ENCODE measurements at places on chromosomes 6 and 20.

DNA sequence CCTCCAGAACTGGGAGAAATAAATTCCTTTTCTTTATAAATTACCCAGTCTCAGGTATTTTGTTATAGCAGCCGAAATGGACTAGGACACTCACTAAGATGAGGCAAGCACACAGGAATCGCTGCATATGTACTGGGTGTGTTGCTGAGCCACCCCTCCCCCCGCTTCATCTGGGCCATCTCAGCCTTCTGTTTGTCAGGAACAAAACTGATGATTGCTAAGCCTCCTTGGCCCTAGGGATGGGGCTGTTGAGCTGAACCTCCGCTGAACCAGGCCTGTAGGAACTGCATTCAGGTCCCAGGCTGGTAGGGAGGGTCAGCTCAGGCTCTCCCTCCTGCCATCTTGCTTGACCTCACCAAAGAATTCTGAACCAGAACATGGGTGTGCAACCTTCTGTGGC is 108.6 kb downstream of the MAP3K7 start:
- peak; percentile 65 for DNase-seq

GRCh38 chr20:33852626-33853506 is 41.7 kb downstream of the CHMP4B start:
- DNase-seq: no peak

DNA sequence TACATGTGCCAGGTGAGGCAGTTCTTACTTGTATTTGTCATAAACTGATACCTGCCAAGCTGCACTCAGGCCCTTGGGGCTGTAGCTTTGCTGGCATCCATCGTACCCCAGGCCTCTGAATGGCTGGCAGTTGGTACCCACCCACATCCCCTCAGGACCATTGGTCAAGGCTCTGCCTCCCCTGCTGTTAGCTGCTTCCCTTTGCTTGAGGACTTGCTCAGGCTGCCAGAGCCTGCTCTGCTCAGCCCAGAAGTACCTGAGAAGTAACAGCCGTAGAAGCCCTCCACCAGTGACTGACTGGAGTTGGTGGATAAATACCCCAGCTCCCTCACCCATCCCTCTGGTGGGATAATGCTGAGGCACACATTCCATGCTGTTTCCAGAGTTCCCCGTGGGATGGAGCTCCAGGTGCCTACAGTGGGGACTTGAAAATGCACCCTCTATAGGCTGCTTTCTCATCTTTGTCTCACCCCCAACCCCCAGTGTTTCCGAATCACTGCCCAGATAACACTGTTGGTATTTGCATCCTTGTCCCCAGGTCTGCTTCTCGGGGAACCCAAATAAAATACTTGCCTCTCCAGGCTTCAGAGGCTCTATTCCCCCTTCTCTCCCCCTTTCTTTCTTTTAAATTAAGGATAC is 7.3 kb downstream of the EBF4 start:
- DNase-seq: no peak

DNA sequence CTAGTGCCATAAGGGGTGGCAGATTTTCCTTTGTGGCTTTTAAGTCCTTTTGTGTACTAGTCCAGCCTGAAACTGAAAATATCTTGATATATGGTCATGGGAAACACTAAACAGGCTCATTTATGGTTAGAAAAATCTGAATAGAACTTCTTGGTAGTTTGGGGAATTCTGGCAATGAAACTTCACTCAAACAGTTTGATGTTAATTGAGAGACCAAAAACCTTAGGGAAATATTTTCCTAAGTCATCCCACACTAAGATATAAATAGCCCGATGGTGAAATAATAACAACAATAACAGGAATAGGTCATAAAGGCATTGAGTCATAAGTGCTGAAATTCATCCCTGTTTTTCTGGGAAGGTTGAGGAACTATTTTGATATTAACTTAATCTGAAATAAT is 146.2 kb upstream of the SMLR1 start:
- DNase-seq: no peak

GRCh38 chr6:29142309-29142708 is 28.4 kb upstream of the OR2J2 start:
- DNase-seq: no peak

GRCh38 chr6:47446669-47447330 is 30.8 kb upstream of the CD2AP start:
- no peak for DNase-seq

DNA sequence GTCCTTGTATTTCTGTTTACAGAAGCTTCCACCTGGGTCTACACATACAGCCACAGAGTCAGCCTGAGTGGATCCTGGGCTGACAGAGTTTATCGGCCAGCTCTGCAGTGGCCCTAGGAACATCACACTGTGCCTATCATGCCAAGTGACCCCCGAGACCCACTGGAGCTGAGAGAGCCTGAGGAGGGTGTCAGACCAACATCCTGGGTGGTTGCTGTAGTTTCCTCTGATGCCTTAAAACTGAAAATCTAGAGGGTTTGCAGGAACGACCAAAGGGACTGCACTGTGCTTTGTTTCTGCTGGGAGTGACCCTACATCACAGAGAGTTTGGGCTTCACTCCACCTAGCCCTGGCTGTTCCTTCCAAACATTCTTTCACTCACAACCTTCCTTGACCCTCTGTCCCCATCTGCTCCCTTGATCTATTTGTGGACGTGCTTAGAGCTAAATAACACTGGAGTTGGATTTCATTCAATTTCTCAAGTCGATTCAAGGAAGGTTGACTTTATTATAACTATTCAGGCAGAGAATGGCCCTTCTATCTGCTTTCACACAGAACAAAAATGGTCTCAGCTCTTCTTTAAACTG is 18.1 kb downstream of the MYLK4 start:
- no peak for DNase-seq

DNA sequence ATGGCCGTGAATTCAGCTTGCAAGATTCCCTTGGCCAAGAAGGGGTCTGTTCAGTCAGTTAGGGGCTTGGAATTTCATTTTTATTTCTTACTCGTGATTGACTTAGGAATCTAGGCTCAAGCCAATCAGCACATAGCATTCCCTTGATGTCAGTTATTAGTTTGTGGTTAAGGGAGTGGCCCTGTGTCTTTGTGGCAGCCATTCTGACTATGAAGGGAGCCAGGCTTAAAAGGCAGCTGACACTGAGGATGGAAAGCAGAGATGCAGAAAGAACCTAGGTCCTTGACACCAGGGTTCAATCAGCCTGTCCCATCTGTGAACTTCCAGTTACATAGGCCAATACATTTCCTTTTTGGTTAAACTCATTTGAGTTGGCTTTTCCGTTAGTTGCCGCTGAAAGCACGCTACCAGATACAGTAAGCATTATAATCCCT is 48.1 kb downstream of the MCUR1 start:
- no peak for DNase-seq

GRCh38 chr20:49115564-49115963 is 69.5 kb downstream of the CSE1L start:
- DNase-seq: no peak

GRCh38 chr6:154921482-154921881 is 73.6 kb upstream of the TIAM2 start:
- DNase-seq: no peak

DNA sequence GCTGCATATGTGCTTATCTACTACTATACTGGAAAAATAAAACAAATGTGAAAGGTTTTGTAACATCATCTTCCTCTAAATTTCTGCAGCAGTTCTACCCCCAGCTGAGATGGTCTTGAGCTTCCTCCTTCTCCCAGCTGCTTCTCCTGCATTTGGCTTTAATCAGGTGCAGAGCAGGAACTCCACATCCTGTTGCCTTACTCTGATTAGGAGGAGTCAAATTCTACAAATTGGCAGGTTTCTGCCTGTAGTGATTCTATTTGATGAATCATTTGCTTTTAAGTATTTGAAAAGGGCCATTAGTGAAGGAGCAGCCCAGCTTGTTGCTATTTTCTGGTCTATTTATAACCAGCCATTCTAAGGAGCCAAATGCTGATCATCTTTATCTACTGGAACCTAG is 224.5 kb downstream of the GMDS start:
- DNase-seq: peak; percentile 16

DNA sequence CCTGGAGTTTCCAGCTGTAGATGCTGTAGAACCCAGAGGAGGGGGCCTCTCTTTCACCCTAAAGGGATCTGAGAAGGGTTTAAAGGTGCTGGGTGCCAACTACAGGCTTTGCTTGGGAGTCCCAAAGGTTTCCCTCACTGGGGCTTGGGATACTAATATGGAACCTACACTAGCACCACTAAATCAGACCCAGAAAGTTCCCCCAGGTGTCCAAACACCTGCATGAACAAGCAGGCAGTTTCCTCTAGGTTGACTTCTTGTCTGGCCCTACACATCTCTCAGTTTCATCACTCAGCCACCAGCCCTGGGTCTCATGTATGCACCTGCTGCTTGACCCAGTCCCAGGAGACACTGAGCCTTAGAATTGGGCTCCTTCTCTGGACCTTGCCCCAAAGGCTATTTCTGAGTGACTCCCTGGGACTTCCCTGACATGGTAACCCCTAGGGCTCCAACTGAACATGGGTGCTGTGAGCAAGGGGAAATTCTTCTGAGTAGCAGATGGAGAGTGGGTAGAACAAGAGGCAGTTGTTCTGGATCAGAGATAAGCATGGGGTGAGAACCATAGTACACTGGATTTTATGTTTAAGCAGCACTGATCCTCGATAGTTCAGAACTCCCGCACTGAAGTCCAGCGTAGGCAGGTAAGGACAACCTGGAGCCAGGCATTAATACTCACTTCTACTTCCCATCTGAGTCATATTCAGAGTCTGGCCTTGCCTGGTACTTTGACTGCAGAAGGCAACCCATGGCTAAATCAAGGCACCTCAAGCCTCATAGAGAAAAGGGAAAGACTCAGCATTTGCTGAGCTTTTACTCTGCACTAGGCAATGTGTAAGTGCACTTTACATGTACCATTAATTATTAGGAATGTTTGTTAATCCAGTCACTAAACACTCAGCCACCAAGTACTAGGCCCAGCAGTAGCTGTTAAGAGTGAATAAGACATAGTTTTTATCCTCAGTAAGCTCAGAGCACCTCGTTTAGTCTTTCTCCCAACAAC is 16.8 kb downstream of the BCL2L1 start:
- DNase-seq: no peak

All from iPS-NIHi11 (cell line).